ENCODE measurements at places on chromosomes 16 and 17.

DNA sequence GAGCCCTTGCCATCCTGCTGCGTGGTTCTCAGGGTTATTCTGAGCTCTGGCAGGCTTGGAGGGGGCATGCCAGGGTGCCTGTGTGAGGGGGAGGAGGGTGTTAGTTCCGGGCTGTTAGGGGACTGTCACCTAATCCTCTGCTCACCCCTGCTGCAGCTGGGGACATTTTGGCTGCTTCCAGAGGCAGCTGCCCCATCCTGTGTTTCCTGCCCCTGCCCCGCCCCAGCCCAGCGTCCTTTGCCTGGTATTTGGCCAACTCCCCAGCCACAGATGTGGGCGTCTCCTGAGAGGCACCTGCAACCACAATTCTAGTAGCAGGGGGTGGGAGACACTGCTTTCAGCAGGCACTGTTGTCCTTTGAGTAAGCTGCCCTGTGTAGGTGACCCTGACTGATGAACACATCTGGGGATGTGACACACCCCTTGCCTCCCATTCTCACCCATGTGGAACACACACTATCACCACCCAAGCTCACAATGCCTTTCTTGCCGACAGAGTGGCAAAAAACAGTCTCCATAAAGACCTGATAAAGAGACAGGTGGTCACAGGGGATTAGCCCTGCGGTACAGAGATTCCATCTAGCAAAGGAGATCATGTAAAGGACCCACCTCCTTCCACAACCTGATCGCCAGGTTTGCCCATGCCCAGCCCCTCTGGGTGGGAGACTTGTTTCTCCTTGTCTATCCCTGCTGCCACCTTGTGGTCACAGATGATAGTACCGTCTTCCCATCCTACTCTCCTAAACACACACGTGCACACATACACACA is at the start of gene CHRNE:
TSS of gene CHRNE (minus strand) at position 48 of the 768 bp plus-strand sequence. CDS start at position 13, 35 bp downstream.
- peak; percentile 72 for DNase-seq

DNA sequence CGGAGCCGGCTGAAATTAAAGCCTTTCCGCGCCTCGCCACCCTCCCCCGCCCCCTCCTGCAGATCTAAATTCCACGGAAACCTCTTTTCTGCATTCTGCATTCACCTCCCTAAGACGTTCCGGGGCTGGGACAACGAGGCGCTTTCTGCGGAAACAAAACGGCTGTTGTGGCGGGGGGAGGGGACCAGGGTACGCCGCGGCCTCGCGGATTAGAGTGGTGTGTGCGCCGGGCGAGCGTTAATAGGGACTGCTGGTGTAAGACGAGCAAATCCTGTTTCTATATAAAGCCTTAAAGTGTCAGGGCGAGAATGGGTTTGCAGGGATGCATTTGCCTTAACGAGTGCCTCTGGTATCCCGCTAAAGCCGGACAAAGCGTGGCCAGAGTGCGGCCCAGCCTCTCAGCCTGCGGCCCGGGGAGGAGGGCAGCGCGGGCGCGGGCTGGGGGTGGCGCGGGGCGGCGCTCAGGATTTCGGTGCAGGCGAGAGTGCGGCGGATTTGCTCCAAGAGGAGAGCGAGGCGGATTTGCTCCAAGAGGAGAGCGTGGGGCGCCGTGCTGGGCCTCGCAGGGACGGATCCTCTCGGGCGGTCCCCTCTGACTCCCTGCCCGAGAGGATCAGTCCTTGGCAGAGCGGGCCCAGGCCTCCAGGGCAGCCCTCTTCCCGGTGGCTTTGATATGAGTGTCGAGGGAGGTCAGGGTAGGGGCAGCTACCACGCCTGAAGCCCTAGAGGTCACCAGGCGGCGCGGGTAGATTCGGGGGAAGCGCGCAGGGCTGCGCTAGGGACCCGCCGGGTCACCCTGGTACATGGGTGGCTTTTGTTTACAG is 5.1 kb downstream of the BAHCC1 start:
- DNase-seq: no peak

- DNase-seq: peak; percentile 63
Observed at GRCh38 chr17:9729034-9729650, 62.2 kb downstream of the DHRS7C start.

DNA sequence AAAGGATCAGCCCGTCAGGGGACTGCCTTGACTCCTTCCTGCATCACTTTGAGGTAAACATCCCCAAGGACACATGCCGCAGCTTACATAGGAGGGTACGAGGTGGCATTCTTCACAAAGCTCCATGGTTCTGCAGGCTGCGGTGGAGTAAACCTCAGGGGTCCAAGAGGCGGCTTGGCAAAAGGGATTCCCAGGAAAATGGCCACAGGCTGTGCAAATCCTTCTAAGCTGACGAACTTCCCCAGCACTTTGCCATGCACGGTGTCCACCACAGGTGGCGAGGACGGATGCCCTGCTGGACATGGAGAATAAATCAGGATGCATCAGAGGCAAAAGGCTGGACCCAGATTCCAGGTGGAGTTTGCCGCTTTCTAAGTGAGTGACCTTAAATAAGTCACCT is 4.2 kb downstream of the CES1 start:
- DNase-seq: no peak

DNA sequence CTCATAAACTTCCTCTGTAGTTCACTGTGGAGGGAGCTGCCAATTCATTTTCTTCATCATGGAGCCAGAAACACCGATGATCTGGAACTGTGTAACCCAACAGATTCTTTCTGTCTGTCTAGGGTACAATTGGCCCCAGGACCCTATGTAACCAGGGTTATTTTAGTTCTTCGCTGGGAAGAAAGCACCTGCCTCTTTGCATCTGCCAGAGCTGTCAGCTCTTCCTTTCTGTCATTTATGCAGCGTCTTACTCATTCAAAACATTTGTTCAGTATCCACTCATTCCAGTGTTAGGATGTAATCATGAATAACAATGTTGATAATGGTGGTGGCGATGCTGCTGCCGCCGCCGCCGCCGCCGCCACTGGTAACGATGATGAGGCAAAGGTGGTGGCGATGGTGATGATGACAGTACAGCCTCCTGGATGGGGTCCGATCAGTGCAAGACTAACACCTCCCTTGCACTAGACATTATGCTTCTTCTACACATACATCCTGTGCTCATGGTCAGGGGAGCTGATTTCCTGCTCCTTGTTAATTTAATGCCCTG is 46.1 kb downstream of the IRX5 start:
- no peak for DNase-seq

Measured in HEK293T (cell line).